ENCODE measurements at places on chromosomes 3 and 15.

DNA sequence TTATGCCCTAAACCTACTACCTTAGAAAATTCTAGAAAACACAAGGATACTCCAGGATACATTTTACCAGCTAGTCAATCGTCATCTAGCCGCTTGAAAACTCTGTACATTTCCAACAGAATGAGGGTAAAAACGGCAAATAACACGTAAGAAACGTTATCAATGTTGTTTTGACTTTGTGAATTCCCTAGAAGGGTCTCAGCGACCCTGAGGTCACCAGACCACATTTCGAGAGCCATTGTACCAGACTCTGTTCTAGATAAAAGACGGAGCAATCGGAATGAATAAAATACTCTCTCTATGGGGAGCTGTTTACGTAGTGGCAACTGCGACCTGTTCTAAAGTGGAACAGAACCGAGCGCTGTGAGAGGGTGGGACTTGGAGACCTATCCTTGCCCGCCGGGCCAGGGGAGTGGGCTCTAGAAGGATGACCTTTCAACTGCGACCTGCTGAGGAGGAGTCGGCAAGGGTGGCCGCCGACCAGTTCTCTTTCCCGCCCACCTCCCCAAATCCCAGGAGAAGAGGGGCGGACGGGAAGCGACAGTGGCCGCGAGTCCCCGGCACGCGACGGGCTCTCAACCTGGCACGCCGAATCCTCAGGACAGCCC, 778 bp upstream of the AP4E1 start:
- DNase-seq: no peak

DNA sequence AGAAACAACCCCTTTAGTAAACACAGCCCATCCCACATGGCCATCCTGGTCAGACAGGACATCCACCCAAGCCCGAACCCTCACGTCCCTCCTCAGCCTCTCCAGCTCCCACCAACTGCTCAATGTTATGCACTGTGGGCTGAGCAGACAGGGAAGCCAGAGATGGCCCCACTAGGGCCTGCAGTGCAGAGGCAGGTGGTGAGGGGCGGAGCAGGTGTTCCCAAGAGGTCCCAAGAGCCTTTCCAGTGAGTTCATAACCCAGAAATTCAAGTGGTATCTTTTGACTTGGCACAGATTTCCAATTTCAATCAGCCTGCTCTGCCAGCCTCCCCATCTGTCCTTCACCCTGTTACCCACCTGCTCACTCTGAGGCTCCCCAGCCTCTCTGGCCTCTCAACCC, 130.3 kb downstream of the LIPC start:
- DNase-seq: no peak

GRCh38 chr3:172918568-172919296, 168.2 kb downstream of the ECT2 start:
- no peak for DNase-seq

DNA sequence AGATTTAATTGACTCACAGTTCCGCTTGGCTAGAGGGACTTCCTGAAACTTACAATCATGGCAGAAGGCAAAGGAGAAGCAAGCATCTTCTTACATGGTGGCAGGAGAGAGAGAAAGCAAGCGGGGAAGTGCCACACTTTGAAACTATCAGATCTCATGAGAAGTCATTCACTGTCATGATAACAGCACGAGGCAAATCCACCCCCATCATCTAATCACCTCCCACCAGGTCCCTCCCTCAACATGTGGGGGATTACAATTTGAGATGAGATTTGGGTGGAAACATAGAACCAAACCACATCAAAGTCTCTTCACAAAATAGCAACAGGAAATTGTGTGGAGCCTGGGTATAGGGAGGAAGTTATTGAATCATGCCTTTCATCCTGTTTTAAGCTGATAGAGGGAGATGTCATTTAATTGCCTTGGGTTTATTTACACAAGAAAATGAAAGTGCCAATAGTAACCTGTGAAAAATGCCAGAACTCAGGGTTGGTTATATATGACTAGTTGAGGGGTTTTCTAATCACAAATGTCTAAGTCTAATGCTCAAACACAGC, 624.8 kb upstream of the LMCD1 start:
- DNase-seq: no peak

GRCh38 chr15:88543065-88543776, 3.3 kb downstream of the DET1 start:
- no peak for DNase-seq

GRCh38 chr15:69659454-69660050, 206.9 kb downstream of the RPLP1 start:
- DNase-seq: no peak

DNA sequence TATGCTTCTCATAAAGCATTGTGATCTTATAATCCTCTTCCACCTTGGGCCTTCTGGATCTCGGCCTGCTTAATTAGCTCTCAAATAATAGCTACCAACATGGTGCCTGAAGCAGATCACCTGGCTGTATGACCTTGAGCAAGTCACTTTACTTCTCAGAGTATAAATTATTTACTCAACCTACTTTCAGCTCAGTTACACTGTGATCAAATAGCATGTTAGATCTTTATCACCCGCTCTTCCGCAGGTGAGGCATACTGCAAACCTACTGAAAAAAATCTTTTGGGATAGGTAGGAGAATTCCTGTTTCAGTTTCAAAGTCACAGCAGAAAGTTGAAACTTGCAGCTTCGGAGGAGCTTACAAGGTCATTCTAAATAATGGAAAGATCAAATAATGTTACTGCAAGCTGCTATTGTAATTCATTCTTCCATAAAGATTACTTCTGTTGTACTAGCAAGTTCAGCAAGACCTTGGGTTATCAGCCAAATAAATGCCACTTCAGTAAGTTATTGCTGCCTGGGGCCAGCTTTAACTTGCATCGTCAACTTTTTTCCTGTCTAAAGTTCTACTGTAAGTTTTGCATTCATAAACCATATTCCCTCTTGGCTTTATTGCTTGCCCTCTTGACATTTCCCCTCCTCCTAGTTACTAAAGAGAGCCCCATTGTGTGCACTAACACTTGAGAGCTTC, 268.4 kb upstream of the ATP11B start:
- DNase-seq: peak; percentile 56

DNA sequence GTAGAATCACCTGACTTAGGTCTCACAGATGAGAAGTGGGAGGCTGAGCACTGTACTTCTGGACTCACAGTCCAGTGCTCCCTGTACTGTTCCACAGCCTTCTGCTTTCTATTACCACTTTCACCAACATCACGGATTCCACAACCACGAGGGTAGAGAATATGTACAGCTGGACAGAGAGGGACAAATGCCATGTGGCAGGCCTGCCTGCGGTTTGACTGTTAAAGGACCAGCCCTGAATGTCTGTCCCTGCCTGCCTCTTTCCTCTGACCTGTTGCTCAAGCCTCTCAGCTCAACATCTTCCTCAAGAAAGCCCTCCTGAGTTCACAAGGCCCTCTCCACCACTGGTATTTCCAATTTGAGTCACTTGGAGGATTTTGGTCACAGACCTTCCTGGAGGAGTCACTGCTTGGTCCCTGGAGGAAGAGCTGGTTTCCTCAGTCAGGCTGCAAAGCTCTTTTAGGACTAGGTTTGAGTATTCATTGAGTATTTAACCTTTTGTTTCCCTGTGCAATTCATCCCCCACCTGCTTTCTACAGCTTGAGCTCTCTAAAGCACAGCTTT, 49.1 kb downstream of the RAB11A start:
- no peak for DNase-seq

- no peak for DNase-seq
These were observed 60.0 kb downstream of the CCK start for GRCh38 chr3:42205800-42206514.

- DNase-seq: peak; percentile 69
These were observed 70.5 kb upstream of the ATP10A start for GRCh38 chr15:25933456-25934158.

DNA sequence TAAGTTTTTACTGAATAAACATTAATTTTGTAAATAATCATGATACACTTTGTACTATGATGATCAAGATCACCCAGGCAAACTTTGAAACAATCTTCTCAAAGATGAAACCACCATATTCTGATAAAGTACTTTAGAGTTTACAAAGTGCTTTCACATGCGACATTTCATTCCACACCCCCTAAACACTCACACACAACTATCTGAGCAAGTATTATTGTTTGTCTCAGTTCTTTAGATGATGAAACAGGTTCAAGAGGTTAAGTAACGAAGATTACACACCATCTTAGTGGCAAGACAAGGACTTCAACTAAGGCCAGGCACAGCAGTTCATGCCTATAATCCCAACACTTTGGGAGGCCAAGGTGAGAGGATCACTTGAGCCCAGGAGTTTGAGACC, 37.6 kb downstream of the ZNF148 start:
- no peak for DNase-seq

GRCh38 chr15:80556694-80557367, 138.3 kb upstream of the ABHD17C start:
- no peak for DNase-seq

DNA sequence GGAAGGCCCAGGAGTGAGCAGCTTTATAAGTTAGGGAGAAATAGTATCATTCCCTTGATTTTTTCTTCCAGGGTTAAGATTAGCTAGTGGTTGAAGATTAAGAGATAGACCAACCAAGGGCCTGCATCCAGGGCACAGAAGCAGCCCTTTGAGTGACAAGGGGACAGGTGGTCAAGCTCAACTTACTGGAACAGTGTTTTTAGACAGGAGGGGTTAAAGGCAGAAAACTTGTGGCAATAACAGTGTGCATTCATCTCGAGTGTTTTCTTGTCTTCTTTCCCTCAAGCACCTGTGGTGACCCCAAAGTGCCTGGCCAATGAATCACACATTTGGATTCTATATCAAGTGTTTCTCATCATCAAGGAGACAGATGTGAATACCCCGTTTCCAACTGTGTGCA, 267.5 kb downstream of the PDCD6IP start:
- DNase-seq: no peak

DNA sequence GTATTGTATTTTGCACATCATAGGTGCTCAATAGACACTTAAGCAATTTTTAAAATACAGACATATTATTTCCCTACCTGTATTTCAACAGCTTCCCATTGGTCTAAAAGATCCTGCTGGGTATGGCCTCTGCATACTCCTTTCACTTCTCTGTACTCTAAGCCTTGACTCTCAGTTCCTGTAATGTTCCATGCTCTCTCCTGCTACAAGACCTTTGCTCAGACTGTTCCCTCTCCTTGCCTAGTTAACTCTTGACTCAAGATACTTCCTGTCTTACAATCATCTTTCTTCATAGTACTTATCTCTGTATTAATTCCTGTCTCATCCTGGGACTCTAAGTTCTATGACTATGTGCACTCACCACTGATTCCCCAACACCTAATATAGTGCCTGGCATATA, 1.7 kb downstream of the SCN11A start:
- DNase-seq: no peak

DNA sequence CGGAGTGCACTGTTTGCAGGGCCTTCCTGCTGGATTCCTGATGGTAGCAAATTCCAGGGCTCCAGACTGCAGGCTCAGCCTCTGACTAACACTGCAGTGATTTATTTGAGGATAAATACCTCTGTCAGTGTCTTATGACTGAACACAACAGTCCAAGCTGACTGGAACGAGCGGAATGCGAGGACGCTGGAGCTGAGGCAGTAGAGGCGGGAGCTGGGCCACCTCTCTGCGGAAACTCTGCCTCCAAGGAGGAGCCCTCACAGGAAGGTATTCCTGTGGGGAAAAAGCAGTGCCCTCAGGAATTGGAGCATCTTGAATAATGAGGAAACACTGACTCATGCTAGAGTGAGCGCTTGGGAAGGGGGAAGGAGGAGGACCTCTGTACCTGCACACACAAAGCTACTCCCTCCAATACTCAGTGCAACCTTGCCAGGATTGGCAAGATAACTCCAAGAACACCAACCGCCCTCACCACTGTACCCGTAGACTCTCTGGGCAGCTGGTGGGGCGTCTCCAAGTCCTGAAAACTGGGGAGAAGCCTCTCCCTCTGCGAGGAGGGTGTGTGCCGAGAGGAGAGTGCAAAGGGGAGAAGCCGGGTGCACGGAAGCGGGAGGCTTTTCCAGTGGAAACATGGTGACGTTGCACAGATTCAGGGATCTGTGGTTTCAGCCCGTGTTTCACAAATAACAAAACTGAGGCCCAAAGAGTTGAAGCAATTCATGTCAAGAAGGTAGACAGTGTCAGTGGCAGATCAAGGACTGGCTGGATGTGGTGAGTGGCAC, 43.0 kb downstream of the VGLL4 start:
- DNase-seq: no peak

DNA sequence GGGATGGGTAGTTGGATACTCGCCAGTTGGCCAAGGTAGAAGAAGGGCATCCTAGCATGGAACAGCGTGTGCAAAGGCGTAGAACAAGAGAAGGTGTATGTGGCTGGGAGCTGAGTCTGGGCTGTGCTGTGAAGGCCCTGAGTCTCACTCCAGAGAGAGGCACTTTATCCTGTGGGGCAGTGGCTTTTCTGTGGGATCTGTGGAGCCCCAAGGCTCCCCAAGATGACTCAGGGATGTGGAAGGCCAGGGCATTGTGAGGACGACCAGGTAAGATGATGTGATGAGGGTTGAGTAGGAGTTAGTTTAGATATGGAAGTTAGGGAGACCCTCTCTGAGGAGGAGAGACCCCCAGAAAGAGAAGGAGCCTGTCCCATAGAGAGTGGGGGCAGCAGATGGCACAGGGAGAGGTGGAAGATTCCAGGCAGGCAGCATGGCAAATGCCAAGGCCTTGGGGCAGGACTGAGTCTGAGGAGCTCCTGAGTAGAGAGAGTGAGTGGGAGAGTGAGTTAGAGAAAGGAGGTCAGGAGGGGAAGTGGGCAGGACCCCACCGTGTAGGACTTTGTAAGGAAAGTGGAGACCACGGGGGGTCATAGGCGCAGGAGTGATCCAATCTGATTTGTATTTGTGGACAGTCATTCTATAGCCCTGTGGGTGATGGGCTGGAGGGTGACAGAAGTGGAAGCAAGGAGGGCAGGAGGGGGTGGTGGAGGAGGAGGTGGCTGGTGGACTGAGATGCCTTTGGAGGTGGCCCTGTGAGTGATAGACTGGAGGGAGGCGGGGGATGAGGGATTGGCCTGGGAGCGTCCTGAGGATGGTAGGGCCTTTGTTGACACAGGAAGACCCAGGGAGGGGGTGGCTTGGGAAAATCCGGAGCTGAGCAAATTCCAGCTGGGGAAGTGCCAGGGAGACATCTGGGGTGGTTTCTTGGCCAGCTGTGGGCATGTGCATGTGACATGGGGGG, 50.3 kb downstream of the FBLN2 start:
- DNase-seq: peak; percentile 51

- no peak for DNase-seq
These were observed 267.8 kb downstream of the ADAMTS17 start for GRCh38 chr15:100073982-100074381.

DNA sequence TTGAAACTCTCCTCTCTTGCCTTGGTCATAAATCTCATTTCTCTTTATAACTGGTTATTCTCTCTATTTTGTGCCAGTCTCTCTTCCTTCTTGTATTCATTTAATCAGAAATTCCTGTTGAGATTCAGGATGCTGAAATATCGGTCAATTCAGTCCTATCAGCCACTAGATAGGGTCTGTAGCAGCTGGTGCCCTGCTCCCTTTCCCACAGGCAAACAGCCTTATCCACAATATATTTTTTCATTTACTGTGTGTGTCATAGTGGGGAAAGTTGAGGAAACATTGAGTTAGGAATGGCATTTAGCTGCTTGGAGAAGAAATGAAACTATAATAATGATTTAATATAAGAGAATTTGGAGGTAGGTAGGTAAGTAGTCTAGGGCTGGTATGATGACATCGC, 146.3 kb downstream of the RBPMS2 start:
- no peak for DNase-seq
